Small intestine (tissue), 16 donors: ENCODE measurements at places on chromosomes 4 and X. TPM values are rescaled to one million over a fixed set of nuclear protein-coding genes. Genes with fewer than 3 reads are reported as not detected.
A peak's percentile ranks its signal among the peaks of the same experiment; 100 is the strongest.

PROM1 gene
- polyA plus RNA-seq: 8.4 TPM

CNOT6L gene
- polyA plus RNA-seq: 8.2 TPM

MAGEA10 gene
- not detected for polyA plus RNA-seq

MTTP gene
- polyA plus RNA-seq: 429 TPM

SOD3 gene
- 1.6 TPM for polyA plus RNA-seq

PAGE1 gene
- polyA plus RNA-seq: not detected

RAB41 gene
- polyA plus RNA-seq: not detected

RAP1GDS1 gene
- 11.3 TPM for polyA plus RNA-seq

KIT gene
- 3.9 TPM for polyA plus RNA-seq

CCSER1 gene
- 3.5 TPM for polyA plus RNA-seq

GRCh38 chr4:53233114-53233795 lies 132.6 kb downstream of the SCFD2 start:
- DNase-seq: no peak

DNA sequence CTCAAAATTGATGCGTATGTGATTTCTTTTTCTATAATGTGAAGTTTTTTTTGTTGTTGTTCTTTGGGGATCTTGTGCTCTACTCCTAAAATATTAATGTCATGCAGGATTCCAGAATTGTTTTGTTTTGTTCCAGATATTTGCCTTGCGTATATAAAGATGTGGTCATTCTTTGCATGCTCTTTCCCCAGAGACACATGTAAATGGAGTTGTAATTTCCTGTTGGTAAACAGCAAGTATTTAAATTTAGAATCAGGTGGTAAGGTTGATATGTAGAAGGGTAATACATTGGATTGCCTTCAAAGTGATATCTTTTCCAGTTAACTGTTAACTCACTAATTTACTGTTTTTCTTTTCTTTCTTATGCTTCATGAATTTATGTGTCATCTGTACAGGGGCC lies 23.1 kb upstream of the MAGED1 start:
- DNase-seq: no peak

DNA sequence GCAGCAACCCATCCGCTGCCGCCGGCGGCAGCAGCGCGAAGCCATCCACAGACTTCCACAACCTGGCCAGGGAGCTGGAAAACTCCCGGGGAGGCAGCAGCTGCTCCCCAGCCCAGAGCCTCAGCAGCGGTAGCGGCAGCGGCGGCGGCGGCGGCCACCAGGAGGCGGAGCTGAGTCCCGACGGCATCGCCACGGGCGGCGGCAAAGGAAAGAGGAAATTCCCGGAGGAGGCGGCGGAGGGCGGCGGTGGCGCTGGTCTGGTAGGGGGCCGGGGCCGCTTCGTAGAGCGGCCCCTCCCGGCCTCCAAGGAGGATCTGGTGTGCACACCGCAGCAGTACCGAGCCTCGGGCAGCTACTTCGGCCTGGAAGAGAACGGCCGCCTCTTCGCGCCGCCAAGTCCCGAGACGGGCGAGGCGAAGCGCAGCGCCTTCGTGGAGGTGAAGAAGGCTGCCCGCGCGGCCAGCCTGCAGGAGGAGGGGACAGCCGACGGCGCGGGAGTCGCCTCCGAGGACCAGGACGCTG lies 4.9 kb downstream of the PRDM8 start:
- DNase-seq: peak; percentile 83

DNA sequence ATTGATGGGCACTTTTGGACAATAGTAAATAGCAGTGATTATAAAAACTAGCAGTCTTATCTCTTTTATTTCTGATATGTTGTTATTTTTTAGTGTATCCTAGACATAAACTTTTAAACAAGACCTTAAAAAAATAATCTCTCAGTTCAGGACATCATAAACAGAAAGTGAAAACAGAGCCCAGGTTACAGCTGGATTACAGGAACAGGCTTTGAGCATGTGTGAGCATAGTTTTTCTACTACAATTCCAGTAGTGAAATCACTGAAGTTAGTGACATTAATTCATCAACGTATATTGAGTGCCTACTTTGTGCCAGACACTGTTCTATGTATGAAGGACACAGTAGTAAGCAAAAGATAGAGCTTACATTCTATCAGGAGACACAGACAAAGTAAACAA lies 16.9 kb downstream of the TRIM75 start:
- DNase-seq: no peak

DNA sequence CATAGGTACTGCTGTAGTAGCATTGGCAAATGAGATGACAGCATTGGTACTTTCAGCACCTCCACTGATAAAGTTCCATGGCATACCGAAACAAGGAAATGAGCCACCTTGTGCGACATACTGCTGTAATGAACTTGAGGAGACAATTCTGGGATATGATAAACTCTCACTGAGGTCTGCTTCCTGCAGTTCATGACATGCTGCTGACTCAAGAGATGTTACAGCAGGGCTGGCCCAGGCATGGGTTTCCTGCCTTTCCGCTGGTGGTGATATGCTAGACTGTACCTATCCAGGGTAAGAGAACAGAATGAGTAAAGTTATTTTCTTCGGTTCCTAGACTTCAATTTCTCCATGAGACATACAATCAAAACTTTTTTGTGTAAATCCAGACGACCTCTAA lies 17.1 kb downstream of the BEND2 start:
- DNase-seq: no peak

DNA sequence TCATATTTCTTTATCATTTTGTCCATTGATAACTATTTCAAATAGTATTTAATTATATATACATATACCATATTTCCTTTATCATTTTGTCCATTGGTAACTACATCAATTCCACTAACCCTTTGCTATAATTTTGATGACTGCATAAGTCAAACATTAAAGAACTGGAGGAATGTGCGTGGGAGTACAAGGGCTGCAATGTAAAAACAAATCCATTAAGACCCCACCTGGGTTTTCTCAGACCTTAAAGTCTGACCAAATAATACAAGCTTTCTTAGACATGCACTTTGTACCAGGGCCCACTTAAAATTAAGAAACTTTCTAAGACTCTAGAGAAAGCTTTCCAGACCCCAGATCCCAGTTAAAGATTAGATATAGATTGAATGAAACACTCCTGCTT lies 1622.4 kb upstream of the PCDH10 start:
- no peak for DNase-seq

DNA sequence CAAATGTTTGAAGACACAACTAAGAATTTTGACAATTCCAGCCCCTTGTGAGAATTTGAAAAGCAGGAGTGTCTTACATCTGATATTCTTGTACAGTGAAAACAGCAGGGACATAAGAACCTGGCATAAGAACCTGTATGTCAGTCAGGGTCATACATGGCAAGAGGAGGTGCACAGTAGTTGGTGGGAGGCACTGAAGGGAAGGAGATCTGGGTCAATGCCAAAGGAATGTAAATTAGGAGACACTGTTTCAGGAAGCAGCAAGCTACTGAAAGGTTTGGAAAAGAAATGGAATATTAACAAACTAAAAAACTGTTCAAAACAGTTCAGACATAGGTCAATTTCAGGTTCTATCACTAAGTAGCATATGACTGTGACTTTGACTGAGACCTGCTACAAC lies 25.0 kb upstream of the SPP1 start:
- DNase-seq: no peak

GRCh38 chrX:95764972-95765451 lies 919.6 kb upstream of the DIAPH2 start:
- DNase-seq: peak; percentile 7

- DNase-seq: peak; percentile 49
Observed at GRCh38 chr4:8050555-8051206, 107.9 kb downstream of the ABLIM2 start.

DNA sequence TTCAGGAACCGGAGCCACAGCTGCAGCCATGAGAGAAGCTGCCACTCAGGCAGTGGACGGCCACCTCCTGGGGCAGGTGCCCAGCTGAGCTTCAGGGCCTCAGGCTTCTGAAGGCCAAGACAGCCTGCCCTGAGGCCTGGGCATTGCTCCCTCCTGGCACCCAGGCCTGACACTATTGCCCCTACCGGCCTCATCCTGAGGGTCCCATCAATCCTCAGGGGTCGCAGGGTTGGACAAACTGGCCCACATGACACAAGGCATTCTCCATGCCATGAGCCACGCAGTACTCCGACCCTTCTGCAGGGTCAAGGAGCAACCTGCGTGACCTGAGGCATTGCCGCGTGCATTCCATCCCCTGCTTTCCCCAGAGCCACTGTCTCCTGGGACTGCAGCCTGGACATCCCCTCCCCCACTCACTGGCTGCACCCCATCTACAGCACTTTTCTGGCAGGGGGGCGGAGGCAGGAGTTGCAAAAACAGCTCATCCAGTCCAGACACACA lies 3.0 kb upstream of the ZFP92 start:
- DNase-seq: no peak

DNA sequence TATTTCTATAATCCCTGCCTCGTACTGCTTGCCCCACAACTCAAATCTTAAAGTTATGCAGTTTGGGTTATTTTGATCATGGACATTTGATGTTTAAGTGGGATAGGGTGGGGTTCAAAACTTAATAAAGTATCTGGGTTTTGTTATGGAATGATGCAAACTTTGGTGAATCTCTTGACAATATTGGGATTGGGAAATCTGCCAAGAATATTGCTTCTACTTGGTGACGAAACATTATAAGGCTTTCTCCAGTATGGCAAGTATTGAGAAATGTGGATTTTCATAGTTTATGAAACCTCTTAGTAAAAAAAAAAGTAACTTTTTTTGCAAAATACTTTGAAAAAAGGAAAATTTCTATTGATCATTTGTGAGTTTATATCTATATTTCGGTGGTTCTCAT lies 130.8 kb upstream of the SFRP2 start:
- DNase-seq: no peak

DNA sequence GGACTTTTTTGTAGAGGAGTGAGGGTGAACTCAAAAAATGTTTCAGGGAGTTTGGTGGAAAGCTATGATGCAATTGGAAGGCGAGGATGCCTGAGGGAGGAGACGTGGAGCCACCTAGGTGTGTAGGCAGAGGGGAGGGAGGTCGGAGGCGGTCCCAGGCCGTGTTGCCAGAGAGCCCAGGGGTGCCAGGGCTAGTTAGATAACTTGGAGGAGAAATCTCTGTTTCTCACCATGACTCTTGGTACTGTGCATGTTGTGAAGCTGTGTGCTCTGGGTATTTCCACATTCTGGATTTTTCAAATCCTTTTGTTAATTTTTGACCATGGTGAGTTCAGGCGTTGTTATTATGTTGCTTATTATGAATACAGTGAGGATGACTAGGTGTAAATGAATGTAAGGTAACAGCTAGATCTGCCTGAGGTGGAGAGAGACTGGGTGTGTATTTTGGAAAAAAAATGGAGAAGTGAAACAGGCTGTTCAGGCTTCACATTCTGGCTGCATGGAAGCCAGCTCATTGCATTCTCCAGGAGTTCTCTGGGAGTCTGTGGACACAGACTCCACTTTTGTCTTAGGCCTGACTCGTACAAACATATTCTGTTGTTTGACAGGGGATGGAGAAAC lies 4.5 kb downstream of the RAB9A start:
- no peak for DNase-seq

- no peak for DNase-seq
Observed at GRCh38 chr4:116839826-116840225, 245.6 kb downstream of the TRAM1L1 start.

GRCh38 chr4:140568507-140569306 lies at the start of gene UCP1:
Gene UCP1, minus strand, starts transcription at chr4:140568961. Its CDS starts 232 bp downstream, at chr4:140568729.
- peak; percentile 54 for DNase-seq

- peak; percentile 35 for DNase-seq
Observed at GRCh38 chr4:142984871-142985585, 138.9 kb upstream of the INPP4B start.

- no peak for DNase-seq
Observed at GRCh38 chrX:37714479-37714878, 28.9 kb downstream of the XK start.

DNA sequence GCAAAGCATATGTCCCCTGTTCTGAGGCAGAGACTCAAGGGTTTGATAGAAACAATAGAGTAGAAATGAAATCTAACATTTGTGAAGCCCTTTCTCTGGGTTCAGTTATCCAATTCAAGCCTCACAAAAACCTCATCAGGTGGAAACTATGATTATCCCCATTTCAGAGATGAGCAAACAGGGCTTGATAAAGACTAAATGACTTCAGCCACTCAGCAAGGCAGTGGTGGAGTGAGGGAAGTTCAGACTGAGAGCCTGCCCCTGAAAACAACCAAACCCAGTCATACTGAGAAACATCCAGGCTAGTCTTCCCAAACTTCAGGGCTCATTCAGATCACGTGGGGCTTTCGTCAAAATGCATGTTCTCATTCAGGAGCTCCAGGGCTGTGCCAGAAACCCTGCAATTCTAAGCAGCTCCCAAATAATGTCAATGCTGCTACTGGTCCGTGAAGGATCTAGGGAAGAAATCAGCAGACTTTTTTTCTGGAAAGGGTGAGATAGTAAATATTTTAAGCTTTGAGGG lies 109.6 kb upstream of the KIT start:
- no peak for DNase-seq

DNA sequence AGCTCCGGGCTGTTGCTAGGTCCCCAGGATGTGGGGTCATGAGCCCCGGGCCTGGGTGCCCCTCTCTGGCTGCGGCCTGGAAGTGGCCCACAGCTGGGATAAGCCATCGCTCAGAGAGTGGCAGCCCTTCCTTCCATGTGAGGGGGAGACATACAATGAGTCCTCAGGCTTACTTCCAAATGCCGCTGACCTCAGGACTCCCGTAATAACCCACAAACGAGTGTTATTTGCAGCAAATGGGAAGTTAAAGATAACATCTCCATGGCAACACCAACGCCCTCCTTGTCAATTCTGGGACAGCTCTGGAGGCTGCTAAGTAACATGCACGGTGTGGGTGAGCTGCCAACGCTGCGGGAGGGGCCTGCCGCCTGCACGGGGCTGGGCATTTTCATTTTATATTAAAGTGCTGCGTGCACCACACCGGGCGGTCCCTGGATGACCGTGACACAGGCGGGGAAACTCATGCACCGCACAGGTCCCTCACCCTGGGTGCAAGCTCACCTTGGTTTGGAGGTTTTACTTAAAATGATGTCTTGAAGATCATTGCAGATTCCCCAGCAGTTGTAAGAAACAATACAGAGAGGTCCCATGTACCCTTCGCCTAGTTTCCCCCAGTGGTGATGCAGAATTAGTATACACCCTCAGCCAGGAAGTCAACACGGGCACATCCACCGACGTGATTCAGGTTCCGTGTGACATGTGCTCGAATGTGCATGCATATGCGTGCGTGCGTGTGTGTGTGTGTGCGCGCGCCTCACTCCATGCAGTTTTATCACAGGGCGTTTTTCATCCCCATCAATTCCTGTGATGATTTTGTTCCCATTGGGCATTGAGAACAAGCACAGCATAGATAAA lies 79.4 kb downstream of the ABLIM2 start:
- DNase-seq: peak; percentile 59

GRCh38 chr4:100590325-100590724 lies 72.5 kb upstream of the EMCN start:
- DNase-seq: no peak

- DNase-seq: no peak
Observed at GRCh38 chr4:140642674-140643437, 74.1 kb upstream of the UCP1 start.

GRCh38 chr4:94389595-94390267 lies 47.1 kb upstream of the HPGDS start:
- no peak for DNase-seq

- no peak for DNase-seq
Observed at GRCh38 chrX:31854716-31855115, 782.9 kb upstream of the FTHL17 start.

- no peak for DNase-seq
Observed at GRCh38 chrX:107451731-107452130, 2.3 kb downstream of the FRMPD3 start.
